ENCODE measurements at places on chromosomes 4 and X.
A peak's percentile ranks its signal among the peaks of the same experiment; 100 is the strongest.

- no peak for DNase-seq
Measured at GRCh38 chr4:151660676-151661075, 100.1 kb downstream of the GATB start.

DNA sequence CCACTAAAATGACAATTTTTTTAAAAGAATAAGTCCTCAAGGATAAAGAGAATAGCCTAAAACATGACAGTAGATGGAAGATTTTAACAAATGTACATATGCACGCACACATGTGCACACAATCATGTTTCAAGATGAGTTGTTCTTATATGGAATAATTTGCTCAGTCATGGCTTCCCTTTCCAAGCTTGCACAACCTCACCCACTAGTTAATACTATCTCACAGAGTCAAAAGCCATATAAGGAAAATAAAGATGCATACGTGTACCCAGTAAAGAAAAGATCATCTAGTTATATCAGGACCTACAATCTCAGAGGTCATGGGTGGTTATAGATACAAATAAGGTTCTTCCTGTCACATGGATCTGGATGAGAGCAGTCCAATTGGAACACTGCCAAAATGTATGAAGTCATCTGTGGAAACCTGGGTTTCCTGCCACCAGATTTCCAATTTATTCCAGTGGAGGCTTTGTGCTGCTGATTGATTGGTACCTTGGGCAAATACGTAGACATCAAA is 56.1 kb downstream of the FAM13A start:
- DNase-seq: no peak

GRCh38 chrX:30573125-30573524 is 4.4 kb downstream of the TASL start:
- no peak for DNase-seq

- DNase-seq: no peak
Measured at GRCh38 chr4:10687526-10687925, 3.0 kb upstream of the CLNK start.

- DNase-seq: no peak
Measured at GRCh38 chr4:53924333-53925049, 139.9 kb downstream of the CHIC2 start.

GRCh38 chr4:112808001-112808400 is 171.1 kb downstream of the LARP7 start:
- DNase-seq: no peak

- no peak for DNase-seq
Measured at GRCh38 chr4:60945641-60946040, 254.5 kb upstream of the ADGRL3 start.

DNA sequence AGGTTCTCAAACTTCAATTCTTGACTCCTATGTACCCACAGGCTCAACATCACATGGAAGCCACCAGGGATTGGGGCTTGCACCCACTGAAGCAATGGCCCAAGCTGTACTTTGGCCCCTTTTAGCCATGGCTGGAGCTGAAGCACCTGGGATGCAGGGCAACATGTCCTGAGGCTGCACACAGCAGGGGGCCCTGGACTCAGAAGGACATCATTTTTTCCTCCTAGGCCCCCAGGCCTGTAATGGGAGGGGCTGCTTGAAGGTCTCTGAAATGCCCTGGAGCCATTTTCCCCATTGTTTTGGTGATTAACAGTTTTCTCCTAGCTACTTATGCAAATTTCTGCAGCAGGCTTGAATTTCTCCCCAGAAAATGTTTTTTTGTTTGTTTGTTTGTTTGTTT is 465.1 kb upstream of the PCDH10 start:
- DNase-seq: no peak

- DNase-seq: no peak
Measured at GRCh38 chr4:650951-651883, 22.9 kb downstream of the ATP5ME start.

GRCh38 chrX:20244931-20245330 is 21.8 kb downstream of the RPS6KA3 start:
- DNase-seq: no peak

GRCh38 chr4:176534566-176534965 is 214.8 kb downstream of the SPCS3 start:
- DNase-seq: no peak

GRCh38 chrX:133610056-133610455 is 194.8 kb upstream of the GPC4 start:
- no peak for DNase-seq

DNA sequence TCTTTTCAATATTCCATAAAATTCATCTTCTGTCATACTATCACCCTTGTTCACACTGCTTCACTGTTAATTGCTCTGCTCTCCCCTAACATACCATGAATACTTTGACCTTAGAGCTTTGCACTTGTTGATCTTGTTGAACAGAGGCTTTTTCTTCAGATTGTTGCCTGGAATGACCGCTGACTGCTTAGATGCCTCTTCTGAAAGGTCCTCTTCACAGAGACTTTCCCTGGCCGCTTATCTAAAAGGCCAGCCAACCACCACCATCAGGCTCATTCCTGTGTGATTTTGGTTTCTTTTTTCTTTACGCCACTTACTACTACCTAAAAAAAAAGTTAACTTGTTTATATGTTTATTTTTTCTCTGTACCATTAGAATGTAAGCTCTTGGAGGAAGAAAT is 667.7 kb downstream of the STPG2 start:
- no peak for DNase-seq

- DNase-seq: peak; percentile 18
Measured at GRCh38 chr4:142128529-142128928, 492.1 kb downstream of the IL15 start.

GRCh38 chr4:185772391-185773093 is 39.5 kb downstream of the SORBS2 start:
- no peak for DNase-seq

DNA sequence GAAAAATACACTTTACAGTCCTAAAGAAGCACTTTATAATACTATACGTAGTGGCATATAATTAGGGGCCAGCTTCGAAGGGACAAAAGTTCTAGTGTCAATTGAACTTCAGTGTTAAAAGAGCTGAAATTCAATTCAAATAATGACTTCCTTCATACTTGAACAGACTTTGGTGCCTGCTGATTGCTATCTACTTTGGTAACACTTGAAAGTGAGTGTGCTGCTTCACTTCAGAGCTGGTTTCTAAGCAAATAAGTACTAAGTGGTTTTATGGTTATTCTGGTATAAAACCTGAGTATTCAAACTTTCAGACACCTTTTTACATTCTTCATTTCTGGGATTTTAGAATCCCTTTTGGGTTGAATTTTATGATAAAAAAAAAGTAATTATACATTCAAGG is 107.0 kb downstream of the SLC4A4 start:
- peak; percentile 8 for DNase-seq

DNA sequence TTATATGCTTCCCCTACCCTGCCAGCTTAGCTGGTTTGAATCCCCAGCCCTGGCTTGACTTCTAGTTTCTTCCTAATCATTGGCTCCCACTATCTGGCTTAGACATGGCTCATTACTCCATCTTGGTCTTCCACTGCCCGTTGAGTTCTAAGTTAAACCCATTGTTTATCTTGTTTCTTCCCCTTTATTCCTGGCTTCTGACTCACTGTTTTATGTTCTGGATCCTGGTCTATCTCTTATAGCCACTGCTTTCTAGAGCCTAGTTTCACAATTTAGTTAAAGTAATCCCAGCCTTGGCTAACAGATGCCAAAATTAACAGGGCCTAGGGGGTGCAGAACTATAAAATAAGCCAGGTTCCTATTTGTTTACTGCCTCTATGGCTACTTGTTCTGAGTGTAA is 120.9 kb downstream of the ARHGEF9 start:
- DNase-seq: no peak

GRCh38 chr4:187139141-187139540 is 415.5 kb upstream of the FAT1 start:
- no peak for DNase-seq

DNA sequence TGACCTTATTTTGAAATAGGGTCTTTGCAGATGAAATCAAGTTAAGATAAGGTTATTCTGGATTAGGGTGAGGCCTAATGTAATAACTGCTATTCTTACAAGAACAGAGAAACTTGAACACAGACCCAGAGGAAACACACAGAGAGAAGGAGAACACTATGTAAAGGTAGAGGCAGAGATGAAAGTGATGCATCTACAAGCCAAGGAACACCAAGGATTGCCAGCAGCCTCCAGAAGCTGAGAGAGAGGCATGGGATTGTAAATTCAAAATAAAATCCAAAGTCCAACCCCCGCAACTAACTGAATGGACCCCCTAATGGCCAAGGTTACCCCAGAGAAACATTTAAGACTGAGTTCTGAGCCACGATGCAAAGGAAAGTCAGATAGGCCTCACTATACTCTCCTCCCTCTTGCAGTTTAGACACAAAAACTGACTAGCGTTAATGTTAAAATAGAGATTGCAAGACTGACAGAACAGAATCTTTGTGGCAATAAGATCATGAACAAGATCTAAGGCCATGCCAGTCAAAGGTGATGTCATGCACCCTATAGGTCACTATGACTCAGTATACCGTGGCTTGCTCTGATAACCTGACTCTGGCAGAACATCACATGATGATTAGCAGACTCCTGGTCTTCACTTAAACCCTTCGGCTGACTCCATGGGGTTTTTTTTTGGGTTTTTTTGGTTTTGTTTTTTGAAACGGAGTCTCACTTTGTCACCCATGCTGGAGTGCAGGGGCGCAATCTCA is 42.9 kb downstream of the DDX60L start:
- no peak for DNase-seq

GRCh38 chr4:85724791-85725563 is 250.0 kb downstream of the ARHGAP24 start:
- DNase-seq: no peak

- no peak for DNase-seq
Measured at GRCh38 chrX:149296092-149296491, 209.0 kb downstream of the IDS start.

- DNase-seq: no peak
Measured at GRCh38 chrX:69374569-69374968, 129.6 kb upstream of the NALF2 start.

DNA sequence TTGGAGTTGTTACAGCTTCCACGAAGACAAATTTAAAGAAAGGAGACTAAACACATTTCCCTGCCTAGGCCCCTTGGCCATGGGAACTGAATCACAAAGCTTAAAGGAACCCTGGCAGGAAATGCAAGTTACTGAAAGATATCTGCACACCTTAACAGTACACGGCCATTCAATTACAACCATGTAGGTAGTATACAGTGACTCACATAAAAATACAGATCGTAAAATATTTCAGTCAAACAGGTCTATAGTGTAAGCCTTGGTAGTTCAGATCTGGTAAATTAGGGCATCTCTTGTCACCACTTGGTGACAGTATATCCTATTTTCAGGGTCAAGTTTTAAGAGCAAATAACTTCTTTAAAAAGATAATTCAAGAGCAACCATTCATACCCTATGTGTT is 112.0 kb downstream of the ATG4A start:
- no peak for DNase-seq

- no peak for DNase-seq
Measured at GRCh38 chrX:131588995-131589394, 45.1 kb downstream of the OR13H1 start.

DNA sequence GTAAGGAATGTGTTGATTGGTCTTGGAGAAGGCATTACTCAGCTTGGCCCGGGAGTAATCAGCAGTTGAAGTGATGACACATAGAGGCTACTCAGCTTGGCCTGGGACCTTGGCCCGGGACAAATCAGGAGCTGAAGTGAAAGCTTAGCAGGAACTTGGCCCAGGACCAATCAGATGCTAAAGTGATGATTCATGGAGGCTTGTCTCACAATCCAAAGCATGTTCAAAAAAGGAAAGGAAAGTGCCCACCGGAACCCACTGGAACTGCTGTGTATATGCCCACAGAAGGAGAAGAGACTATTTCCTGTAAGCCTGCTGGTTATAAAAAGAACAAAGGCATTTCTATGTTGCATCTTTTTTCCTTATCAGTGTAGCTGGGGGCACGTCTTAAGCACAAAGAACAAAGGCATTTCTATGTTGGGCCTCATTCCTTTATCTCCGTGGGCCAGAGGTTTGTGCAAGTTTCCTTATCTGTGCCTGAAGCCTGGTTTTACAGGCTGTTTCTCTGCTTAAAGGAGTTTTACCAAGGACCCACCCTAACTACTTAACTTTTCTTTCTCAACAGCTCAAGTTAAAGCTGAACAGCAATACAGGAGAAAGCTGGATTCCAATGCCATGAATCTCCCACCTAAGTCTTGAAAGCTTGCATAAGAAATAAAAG is 1176.7 kb downstream of the NLGN4X start:
- DNase-seq: no peak

DNA sequence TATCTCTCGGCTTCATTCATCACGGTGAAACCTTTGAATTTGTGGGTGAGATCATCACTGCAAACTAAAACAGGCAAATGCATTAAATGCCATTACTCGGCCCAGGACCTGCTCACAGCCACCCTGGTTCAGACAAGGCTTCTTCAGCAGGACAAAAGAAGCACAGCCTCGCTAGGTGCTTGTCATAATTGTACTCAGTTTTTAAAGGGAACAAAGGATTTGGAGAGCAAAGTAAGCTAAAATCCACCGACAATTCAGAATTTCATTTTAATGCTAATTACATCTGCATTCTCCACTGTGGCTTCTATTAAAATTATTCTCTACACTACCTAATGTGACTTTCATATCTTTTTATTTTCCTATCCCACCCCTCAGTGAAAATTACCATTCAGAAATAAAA is 57.0 kb downstream of the PCYT1B start:
- no peak for DNase-seq

DNA sequence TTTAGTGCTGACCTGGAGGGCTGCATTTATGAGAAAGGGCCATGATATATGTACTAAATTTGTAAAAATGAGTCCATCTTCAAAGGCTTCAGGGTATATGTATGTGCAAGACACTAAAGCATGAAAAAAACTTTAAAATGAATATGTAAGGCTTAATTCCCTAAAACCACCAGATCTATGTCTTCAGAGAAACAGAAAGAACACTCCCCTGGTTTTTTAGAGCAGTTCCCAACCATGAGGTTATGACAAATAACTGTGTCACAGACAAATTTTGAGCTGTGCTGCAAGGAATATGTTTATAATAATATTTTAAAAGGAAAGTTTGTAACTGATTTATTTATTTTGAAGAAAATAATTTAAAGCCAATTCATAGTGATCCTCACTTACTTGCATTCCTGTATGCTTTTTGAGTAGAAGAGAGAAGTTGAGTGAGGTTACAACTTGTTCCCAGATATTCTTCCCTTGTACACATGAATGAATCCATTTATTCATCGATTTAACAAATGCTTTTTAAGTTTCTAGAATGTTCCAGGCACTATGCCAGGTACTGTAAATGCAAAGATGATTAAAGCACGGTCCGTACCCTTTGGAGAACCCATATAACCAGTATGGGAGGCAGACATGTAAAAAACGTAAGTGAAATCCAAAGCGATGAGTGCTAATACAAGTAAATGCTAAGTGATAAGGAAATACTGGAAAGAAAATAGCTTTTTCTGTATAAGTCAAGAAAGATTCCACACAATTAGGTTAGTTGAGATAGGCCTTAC is 295.2 kb upstream of the DIAPH2 start:
- no peak for DNase-seq

- DNase-seq: no peak
Measured at GRCh38 chrX:42839632-42840031, 61.7 kb upstream of the PPP1R2C start.

GRCh38 chr4:173192375-173193162 is 24.0 kb downstream of the GALNT7 start:
- DNase-seq: peak; percentile 30

GRCh38 chrX:109732017-109732801 is 848 bp downstream of the ACSL4 start:
- no peak for DNase-seq
